ENCODE measurements at places on chromosomes 3 and 15. TPM values are rescaled to one million over a fixed set of nuclear protein-coding genes. Genes with fewer than 3 reads are reported as not detected.

Gene GPR156
- total RNA-seq, result 1.2 TPM

- no peak for DNase-seq
Observed at GRCh38 chr15:52080031-52080430, 32.5 kb downstream of the BCL2L10 start.

Gene ADAMTS9
- total RNA-seq, result 5.6 TPM

GRCh38 chr3:133717424-133717823 lies 28.8 kb upstream of the TF start:
- no peak for DNase-seq

GRCh38 chr3:69772152-69772867 lies 33.0 kb downstream of the MITF start:
- DNase-seq, result no peak
